ENCODE measurements at places on chromosomes 5 and 9.

- DNase-seq: no peak
These were observed 378.0 kb downstream of the ANXA1 start for GRCh38 chr9:73529666-73530065.

GRCh38 chr9:126365780-126366179, 39.2 kb downstream of the MVB12B start:
- DNase-seq: no peak

DNA sequence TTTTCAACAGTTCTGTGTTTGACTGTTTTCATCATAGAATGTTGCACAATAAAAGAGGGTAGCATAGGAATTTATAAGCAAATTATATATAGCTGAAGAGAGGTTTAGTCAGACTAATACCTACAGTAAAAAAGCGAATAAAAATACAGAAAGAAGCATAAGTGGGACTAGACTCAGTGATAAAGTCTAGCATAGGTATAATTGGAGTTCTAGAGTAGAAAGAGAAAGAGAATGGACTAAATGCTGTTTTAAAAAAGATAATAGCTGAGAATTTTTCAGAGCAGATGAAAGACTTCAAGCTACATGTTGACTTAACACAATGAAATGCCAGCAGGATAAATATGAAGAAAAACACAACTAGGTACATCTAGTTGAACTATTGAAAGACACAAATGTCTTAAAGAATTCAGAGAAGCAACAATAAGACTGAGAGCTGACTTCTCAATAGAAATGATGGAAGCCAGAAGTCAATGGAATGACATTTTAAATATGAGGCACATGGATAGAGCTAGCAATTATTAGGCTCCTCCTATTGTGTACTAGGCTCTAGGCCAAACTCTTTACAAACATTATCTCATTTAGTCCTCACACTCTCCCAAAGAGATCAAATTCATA, 573.9 kb downstream of the ZNF608 start:
- no peak for DNase-seq

GRCh38 chr9:20568400-20568799, 53.9 kb downstream of the MLLT3 start:
- DNase-seq: no peak

- no peak for DNase-seq
These were observed 70.5 kb upstream of the TNFAIP8 start for GRCh38 chr5:119285070-119285916.

GRCh38 chr9:31574006-31574765, 810.3 kb upstream of the ACO1 start:
- no peak for DNase-seq

- DNase-seq: no peak
These were observed 1.0 kb downstream of the GABRB2 start for GRCh38 chr5:161545344-161546094.
